Dermis blood vessel endothelial cell (primary cell): ENCODE measurements at places on chromosomes 11 and 22. TPM values are rescaled to one million over a fixed set of nuclear protein-coding genes. Genes with fewer than 3 reads are reported as not detected.

Gene YPEL4
- 0.05 TPM in 1 of 2 replicates, not detected in the other for total RNA-seq

Gene LSP1
- total RNA-seq = 0.42 TPM in 1 of 2 replicates, not detected in the other

Gene FOSL1
- 3.6 and 4.9 TPM in 2 replicates for total RNA-seq

Gene NAP1L4
- 132 and 165 TPM in 2 replicates for total RNA-seq

Gene KCNK4
- 0.17 TPM in 1 of 2 replicates, not detected in the other for total RNA-seq

Gene RIMBP3B
- 0.09 and 0.34 TPM in 2 replicates for total RNA-seq

Gene PLAAT5
- not detected in 2 replicates for total RNA-seq

Gene VWCE
- 6.8 and 8.8 TPM in 2 replicates for total RNA-seq

Gene C1QTNF4
- 0.34 and 0.37 TPM in 2 replicates for total RNA-seq

Gene TTLL12
- total RNA-seq = 29.4 and 38.0 TPM in 2 replicates

Gene UCP2
- 2.6 and 22.3 TPM in 2 replicates for total RNA-seq

Gene CARD18
- total RNA-seq = not detected in 2 replicates

Gene RASGRP2
- total RNA-seq = 2.0 and 2.9 TPM in 2 replicates

Gene EXPH5
- total RNA-seq = under 0.01 and 0.09 TPM in 2 replicates

Gene MUC5AC
- not detected in 2 replicates for total RNA-seq

Gene KRTAP5-8
- not detected in 2 replicates for total RNA-seq

Gene PHLDA2
- 0.51 and 1.5 TPM in 2 replicates for total RNA-seq

Gene PRDX5
- 129 and 245 TPM in 2 replicates for total RNA-seq

Gene SHANK2
- 0.37 and 0.68 TPM in 2 replicates for total RNA-seq

Gene SAA2
- total RNA-seq = 0.70 and 2.0 TPM in 2 replicates

Gene CRYBB3
- 0.19 TPM in 1 of 2 replicates, not detected in the other for total RNA-seq

Gene LRP5
- total RNA-seq = 87.3 and 169 TPM in 2 replicates

Gene CCDC87
- 0.17 and 0.28 TPM in 2 replicates for total RNA-seq

Gene VSIG2
- total RNA-seq = 0.23 and 0.51 TPM in 2 replicates

Gene ACAT1
- total RNA-seq = 129 and 166 TPM in 2 replicates

Gene OR2D2
- total RNA-seq = 0.17 TPM in 1 of 2 replicates, not detected in the other

Gene PDGFB
- 75.7 and 80.1 TPM in 2 replicates for total RNA-seq

Gene VSIG10L2
- total RNA-seq = not detected in 2 replicates

Gene RHBDD3
- 27.1 and 28.1 TPM in 2 replicates for total RNA-seq

Gene OR51B4
- not detected in 2 replicates for total RNA-seq

Gene LARGE2
- total RNA-seq = not detected in 2 replicates

Gene UPB1
- total RNA-seq = 0.17 TPM in 1 of 2 replicates, not detected in the other

Gene CEP126
- total RNA-seq = 0.34 and 1.1 TPM in 2 replicates

Gene MS4A6A
- 1.3 and 6.0 TPM in 2 replicates for total RNA-seq

Gene TBX1
- total RNA-seq = 69.6 and 73.2 TPM in 2 replicates

Gene KRTAP5-2
- total RNA-seq = not detected in 2 replicates

Gene APOBEC3G
- 6.0 and 10.0 TPM in 2 replicates for total RNA-seq

Gene NCAM1
- 2.2 and 3.4 TPM in 2 replicates for total RNA-seq

Gene MS4A3
- total RNA-seq = not detected in 2 replicates

Gene BTG4
- not detected in 2 replicates for total RNA-seq

Gene CREB3L1
- total RNA-seq = 0.33 and 0.68 TPM in 2 replicates

Gene MMP7
- 3.7 and 9.2 TPM in 2 replicates for total RNA-seq

Gene PDE3B
- 0.17 and 0.23 TPM in 2 replicates for total RNA-seq

Gene C11orf86
- not detected in 2 replicates for total RNA-seq

Gene THY1
- 0.28 and 1.0 TPM in 2 replicates for total RNA-seq

Gene CSNK2A3
- 4.3 and 7.1 TPM in 2 replicates for total RNA-seq

Gene UPK2
- total RNA-seq = not detected in 2 replicates

Gene BCR
- total RNA-seq = 186 and 288 TPM in 2 replicates

Gene ELMOD1
- 0.17 and 2.1 TPM in 2 replicates for total RNA-seq

Gene OR56A1
- 0.14 TPM in 1 of 2 replicates, not detected in the other for total RNA-seq

Gene CCDC116
- total RNA-seq = 0.17 and 0.28 TPM in 2 replicates

Gene NCF4
- total RNA-seq = 0.17 TPM in 1 of 2 replicates, not detected in the other

Gene ZNF408
- total RNA-seq = 7.9 and 8.7 TPM in 2 replicates
